ENCODE measurements at places on chromosomes 5 and 9.
A peak's percentile ranks its signal among the peaks of the same experiment; 100 is the strongest.

GRCh38 chr5:172437445-172438318, 16.6 kb downstream of the SH3PXD2B start:
- peak; percentile 84 for DNase-seq

DNA sequence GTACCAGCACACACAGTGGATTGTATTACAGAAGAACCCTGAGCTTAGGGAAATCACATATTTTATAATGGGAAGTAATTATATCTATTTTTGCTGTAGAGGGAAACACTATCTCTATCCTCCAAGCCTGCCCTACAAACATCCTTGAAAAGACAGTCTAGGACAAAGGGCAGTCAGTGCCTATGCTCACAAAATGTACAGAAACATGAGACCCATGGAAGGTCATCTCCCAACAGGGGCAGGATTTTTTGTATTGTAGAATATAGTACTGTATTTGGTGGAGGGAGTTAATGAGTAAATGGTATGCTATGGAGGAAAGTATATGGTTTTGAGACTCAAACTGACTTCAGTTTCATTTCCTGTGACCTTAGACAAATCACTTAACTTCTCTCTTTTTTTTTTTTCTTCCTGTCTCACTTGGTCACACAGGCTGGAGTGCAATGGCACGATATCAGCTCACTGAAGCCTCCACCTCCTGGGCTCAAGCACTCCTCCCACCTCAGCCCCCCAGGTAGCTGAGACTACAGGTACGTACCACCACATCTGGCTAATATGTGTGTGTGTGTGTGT, 5.8 kb upstream of the RAB14 start:
- no peak for DNase-seq

GRCh38 chr5:88813244-88813643, 69.7 kb downstream of the MEF2C start:
- DNase-seq, result peak; percentile 29

- no peak for DNase-seq
These were observed 672.3 kb downstream of the LRRC70 start for GRCh38 chr5:63250939-63251338.

GRCh38 chr9:126880947-126881332, 20.5 kb downstream of the ZBTB34 start:
- DNase-seq, result no peak

- DNase-seq, result peak; percentile 18
These were observed 269.9 kb upstream of the PAPPA start for GRCh38 chr9:115883467-115884329.

DNA sequence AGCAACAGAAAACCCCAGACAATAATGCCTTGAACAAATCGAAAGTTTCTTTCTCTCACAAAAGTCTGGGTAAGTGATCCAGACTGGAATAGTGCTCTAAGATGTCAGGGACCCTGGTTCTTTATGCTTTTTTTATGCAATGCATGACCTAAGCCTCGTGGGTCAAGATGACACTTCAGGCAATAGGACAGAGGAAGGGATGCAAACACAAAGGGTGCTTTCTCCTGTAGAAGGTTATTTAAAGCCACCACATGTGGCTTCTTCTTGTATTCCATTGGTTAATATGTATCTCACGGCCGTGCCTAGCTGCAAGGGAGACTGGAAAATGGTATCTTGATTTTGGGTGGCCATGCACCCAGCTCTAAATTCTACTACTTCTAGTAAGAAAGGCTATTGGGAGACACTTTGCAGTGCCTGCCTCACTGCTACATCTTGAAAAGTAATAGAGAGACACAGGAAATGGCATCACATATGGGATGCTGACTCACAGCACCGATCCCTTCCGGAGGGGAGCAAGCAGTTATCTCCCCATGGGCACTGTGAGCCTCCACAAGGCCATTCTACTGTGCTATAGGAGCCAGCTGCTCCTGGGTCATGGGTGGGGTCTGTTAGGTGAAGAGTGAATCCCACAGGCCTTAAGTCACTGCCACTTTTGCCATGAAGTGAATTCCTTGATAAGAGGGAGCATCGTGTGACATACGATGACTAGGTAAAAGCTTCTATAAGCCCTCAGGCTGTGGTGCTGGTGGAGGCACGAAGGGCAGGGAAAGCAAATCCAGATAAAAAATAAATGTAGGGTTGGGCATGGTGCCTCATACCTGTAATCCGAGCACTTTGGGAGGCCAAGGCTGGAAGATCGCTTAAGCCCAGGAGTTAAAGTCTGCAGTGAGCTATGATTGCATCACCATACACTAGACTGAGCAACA, 32.5 kb upstream of the RAB14 start:
- DNase-seq, result peak; percentile 77

GRCh38 chr5:123451047-123451446, 27.8 kb upstream of the CEP120 start:
- no peak for DNase-seq

GRCh38 chr5:157463621-157464518, 3.9 kb downstream of the NIPAL4 start:
- DNase-seq, result no peak

- DNase-seq, result peak; percentile 79
These were observed 32.7 kb upstream of the FSD1L start for GRCh38 chr9:105414947-105415661.

DNA sequence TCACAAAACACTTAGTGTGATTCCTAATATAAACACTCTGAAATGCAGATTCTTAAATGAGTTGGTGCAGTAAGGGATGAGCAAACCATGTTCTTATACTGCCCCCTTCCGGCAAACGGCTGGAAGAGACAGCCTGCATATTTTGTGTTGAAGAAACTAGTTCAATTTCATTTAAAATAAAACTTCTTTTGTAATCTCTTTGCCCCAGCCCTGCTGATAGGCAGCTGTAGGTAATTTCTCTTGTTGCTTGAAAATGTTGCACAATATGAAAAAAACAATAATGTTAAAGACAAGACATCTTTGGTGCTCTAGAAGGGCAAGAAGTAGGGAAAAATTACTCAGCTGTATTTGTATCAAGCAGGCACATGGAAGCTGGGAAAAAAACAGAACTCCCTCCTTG, 89.7 kb upstream of the CCNG1 start:
- DNase-seq, result peak; percentile 87

DNA sequence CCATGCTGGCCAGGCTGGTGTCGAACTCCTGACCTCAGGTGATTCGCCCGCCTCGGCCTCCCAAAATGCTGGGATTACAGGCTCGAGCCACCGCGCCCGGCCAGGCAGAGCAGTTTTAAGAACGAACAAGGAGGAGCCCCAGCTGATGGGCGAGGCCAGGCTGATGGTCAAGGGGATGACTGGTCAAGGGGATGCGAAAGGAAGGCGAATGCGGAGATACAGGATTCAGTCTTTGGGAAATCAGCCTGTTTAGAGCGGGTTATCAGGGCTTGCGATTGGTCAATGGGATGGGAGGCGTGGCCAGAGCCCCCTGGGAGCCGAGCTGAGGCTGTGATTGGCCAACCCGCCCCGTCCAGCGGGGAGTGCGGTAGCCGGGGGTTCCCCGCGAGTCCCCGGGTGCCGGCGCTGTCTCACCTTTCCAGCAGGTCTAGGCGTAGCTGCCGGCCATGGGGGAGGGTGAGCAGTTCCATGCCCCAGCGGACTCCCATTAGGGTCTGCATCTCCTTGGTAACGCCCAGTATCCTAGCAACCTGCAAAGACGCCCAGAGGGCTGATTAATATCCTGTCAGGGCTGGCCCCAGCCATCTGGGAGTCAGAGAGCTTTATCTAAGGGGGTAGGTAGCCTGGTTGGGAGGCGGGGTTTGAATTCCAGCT, 7.5 kb upstream of the TOR2A start:
- peak; percentile 48 for DNase-seq

DNA sequence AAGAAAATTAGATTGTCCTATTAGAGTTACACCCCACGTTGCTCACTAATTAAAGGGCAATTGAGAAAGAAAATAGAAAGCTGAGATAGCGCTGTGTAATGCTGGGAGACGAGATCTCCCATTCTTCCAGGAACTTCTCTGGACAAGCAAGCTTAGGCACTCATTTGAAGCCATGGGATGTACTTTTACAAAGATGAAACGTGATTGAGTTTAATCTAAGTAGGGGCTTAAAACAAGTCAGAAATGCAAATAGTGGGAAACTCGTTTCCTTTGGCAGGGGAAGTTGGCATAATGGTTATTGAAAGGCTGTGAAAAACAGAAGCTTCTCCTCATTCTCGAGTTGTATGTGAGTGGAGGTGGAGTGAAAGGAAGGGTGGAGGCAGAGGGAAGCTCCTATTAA, 3.7 kb downstream of the PRDM6 start:
- no peak for DNase-seq

DNA sequence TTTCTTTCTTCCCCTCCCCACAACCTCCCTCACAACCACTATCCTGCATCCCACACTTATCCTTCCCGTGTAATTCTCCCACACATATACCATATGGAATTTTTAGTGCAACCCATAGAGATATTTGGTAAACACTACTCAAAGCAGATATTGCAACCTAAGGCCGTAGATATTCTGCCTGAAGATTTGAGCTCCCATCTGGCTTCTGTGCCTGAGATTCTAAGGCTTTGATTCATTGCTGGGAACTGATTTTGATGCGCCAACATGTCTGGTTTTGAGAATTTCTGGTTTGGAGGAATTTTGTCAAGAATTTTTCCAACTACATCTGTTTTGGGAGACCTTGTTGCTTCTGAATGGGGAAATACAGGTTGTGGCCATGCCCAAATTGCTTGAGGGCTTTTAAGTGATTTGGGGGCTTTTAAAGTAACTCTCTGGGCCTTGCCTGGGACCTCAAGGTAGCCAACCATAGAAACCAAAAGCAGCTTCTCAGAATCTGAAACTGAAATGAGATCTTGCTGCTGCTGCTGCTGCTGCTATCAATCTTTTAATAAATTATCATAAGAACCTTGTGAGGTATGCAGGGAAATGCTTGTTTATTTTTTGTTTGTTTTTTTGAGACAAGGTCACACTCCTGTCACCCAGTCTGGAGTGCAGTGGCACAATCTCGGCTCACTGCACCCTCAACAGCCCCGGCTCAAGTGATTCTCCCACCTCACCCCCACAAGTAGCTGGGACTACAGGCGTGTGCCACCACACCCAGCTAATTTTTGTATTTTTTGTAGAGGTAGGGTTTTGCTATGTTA, 36.2 kb downstream of the PLAC8L1 start:
- no peak for DNase-seq

- no peak for DNase-seq
These were observed 55.1 kb downstream of the PTCH1 start for GRCh38 chr9:95461448-95462248.

DNA sequence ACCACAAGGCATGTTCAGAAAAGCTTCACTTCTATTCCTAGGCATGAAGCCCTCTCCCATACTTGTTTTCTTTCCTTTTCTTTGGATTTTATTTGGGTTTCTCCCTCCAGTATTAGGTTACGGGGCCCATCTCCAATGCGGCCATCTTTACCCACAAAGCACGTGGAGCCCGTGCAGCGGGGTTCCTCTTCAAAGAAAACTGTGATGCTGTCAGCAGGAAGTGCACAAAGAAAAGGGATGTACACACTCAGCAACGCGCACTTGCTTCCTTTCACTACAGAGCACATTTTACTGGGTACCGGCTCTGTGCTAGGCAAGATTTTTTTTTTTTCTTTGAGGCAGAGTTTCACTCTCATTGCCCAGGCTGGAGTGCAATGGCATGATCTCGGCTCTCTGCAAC, 106.6 kb downstream of the COL23A1 start:
- DNase-seq, result peak; percentile 78

DNA sequence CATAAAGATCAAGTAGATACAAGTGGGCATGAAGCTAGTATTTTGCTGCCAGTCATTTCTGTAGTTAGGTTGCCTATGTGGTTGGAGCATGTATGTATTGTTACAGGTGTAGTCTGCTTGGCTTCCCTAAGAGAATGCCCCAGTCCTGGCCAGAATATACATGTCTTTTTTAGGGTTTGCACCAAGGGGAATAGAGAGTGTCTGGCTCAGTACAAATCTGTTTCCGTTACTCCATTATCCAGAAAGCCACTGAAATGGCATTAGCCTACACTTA, 23.2 kb downstream of the TGFBR1 start:
- no peak for DNase-seq

DNA sequence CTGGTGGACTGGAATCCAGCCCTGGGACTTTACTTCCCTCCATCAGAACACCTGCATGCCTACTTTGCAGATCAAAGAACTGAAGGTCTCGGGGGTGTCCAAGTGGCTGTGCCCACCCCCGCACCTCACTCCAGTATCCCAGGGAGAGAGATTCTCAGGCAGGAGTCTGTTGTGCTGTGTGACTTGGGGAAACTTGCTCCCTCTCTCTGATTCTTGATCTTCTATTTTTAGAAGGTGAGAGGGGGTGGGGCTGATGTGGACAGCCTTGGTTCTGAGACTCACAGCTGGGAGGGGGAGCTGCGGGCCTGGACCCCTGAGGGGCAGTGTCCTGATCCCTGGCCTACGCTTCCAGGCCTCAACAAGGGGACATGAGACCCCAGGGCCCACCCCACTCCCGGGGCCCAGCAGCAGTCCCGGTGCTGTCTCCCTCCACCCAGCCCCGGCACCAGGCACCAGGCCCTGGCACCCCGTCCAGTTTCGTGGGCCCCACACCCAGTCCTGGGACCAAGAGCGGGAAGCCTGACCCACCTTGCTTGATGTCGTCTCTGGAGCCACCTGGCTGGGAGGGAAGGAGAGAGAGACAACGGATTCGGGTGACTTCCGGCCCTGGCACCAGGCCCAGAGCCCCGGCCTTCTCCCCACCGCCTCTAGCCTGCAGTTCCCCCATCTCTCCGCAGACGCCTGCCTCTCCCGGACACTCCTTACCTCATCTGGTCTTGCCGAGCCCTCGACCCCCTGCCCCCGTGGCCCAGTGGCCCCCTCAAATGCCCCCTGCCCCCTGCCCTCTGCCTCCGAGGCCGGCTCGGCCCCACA, 74.0 kb upstream of the SPTLC1 start:
- DNase-seq, result peak; percentile 28

DNA sequence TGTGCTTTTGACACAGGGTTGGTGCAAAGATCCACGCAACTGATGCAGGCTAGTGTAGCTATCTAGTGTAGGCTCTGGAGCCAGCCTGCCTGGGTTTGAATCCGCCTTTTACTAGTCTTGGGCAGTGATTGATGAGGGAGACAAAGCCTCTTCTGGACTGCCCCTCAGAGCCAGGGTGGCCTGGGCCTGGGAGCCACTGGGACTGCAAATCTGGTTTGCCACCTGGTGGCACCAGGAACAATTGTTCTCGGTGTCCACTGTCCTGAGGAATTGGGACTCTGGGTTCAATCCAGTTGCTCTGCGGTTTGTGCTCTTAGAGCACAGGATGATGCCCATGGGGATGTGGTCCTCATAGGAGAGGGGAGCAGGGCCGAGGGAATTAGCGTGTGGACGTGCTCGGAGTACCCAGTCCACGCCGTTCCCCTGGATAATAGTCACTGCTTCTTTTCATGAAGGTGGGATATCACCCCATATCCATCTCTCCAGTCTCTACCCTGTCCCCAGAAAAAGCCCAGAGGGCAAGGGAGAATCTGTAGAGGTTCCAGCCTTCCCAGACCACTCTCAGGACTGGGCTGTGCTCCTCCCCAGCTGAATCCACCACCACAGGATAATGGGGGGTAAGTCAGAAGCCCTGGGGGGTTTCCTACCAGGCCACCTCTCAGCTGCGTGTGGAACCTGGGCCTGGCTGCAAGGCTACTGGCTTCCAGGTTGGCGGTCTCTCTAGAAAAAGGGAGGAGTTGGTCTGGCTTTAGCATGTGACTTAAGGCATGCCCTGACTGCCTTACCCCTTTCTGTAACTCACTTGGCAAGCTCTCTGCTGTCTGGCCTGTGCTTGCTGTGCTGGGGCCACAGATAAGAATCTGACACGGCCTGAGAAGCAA, 1.9 kb downstream of the B4GALT7 start:
- peak; percentile 40 for DNase-seq

- DNase-seq, result no peak
These were observed 159.4 kb upstream of the FER start for GRCh38 chr5:108588323-108588722.

GRCh38 chr5:83011985-83012384, 65.2 kb downstream of the TMEM167A start:
- no peak for DNase-seq

All from hematopoietic multipotent progenitor cell treated with erythropoietin and hydrocortisone succinate and interleukin-3 and kit ligand, for 4 days (in vitro differentiated cells).